ENCODE measurements at places on chromosomes 1 and 21.

- DNase-seq: no peak
- no peaks in the 10 kb centered on the region for H3K4me1 ChIP-seq
- H3K27me3 ChIP-seq: no peaks in the 10 kb centered on the region
- no peak overlapping the region for H3K4me3 ChIP-seq
These were observed 12.3 kb downstream of the SYDE2 start for GRCh38 chr1:85188530-85188929.

DNA sequence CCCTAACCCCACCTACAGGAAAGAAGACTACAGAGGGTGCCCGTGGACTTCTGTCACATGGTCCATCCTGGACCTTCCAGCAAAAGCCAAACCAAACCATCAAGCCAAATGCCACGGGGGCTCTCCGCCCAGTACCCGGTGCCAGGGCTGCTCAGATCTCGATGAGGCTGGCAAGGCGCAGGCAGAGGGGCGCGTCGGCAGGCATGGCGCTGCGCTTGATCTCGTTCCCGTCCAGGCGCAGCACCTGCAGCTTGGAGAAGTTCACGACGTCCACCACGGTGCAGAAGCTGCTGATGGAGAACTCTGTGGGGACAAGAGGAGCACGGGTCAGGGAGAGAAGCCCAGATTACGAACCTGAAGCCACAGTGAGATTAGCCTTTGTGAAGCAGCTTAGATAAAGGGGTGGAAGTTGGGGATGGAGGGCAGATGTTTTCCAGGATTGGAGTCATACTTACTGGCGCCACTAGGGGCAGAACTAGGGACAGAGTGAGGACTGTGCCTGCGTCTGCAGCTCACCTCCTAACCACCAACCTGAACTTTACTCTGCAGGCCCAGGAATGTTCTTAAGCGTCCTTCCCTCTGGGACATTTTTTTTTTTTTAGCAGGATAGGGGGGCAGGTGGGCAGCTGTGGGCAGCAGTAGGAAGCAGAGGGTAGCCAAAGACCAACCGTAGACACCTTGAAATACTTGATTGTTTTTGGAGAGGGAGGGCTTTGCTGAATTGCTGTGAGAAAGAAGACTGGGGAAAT, 8.6 kb downstream of the FMOD start:
- no peak overlapping the region for H3K4me3 ChIP-seq
- DNase-seq: peak; percentile 29
- no peak overlapping the region for H3K27ac ChIP-seq
- no peaks in the 10 kb centered on the region for H3K36me3 ChIP-seq
- peaks cover 76% of the 10 kb centered on the region for H3K27me3 ChIP-seq

GRCh38 chr1:7680207-7680954, 90.7 kb upstream of the VAMP3 start:
- peaks cover 14% of the 10 kb centered on the region for H3K27me3 ChIP-seq
- no peak for DNase-seq

DNA sequence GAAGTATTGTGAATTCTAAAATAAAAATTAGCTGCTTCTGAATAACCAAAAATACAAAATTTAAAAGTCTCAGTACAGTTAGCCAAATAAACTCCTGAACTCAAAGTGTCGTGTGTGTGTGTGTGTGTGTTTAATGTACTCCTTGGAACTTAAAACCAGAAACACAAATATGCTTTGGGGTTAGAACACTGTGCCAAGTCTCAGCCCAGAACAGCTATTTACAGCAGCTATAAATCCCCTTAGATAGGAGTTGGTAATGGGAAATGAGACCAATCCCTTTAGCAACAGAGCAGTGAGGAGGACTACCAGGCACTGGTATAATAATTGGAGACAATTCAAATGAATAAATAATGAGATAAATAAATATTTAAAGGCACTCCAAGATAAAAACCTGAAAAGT, 83.1 kb downstream of the PATJ start:
- no peak overlapping the region for H3K4me3 ChIP-seq
- peaks cover 18% of the 10 kb centered on the region for H3K36me3 ChIP-seq
- H3K27me3 ChIP-seq: no peaks in the 10 kb centered on the region
- DNase-seq: no peak
- no peaks in the 10 kb centered on the region for H3K4me1 ChIP-seq

DNA sequence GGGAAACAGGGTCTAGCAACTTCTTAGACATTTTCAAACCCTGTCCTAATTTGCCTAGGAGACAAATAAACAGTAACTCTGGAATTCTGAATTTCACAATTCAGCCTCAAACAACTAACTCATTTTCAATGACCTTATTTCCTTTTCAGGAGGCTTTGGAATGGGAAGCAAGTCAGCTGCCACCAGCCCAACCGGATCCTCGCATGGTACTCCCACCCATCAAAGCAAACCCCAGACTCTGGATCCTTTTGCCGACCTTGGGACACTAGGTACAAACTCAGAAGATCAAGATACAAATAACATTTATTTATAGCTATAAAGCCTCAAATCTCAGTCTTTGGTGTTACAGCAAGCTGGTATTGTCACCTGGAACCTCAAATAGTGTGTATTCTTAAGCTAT, 18.9 kb upstream of the LEPR start:
- no peak overlapping the region for H3K4me3 ChIP-seq
- H3K27ac ChIP-seq: no peak overlapping the region
- no peaks in the 10 kb centered on the region for H3K36me3 ChIP-seq
- no peaks in the 10 kb centered on the region for H3K27me3 ChIP-seq
- H3K4me1 ChIP-seq: no peaks in the 10 kb centered on the region

GRCh38 chr1:19688041-19688842, 23.6 kb downstream of the HTR6 start:
- H3K27ac ChIP-seq: peak overlapping the region; percentile 94
- peak; percentile 40 for DNase-seq
- H3K36me3 ChIP-seq: peaks cover 18% of the 10 kb centered on the region
- peaks cover 29% of the 10 kb centered on the region for H3K4me1 ChIP-seq

GRCh38 chr1:78304761-78305160, 186.0 kb upstream of the PTGFR start:
- H3K4me1 ChIP-seq: no peaks in the 10 kb centered on the region
- DNase-seq: no peak
- H3K27me3 ChIP-seq: no peaks in the 10 kb centered on the region

DNA sequence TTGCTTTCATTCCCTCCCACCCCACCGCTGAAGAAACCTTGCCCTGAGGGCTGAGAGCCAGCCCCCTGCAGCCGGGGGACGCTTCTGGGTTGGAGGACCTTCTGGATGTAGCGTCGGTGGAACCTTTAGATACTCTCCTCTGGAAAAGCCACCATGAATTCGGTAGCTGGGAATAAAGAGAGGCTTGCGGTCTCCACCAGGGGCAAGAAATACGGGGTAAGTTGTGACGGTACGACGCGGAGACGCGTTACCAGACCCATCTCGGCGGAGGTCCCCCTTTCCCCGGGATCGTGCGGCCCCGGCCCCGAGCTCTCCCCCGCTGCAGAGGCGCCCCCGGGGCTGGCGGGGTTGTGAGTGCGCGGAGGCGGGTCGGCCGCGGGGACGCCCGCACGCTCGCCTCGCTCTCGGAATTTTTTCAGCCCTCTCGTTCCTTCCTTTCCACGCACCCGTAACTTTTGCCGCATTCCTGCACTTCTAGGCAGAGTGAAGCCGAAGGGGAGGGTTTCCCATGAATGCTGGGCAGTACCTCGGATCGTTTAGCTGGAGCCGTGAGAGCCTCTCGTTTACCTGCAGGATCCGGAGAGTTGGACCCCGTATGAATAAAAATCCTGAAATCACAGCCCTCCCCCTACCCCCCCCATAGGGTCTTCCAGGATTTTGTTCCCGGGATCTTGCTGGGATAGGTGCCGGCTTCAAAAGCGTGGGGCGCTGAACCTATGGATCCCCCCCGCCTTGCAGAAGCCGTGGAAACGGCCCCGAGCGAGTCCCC, 671 bp downstream of the KIF26B start:
- peaks cover 70% of the 10 kb centered on the region for H3K27me3 ChIP-seq
- no peak overlapping the region for H3K27ac ChIP-seq
- H3K4me1 ChIP-seq: peaks cover 15% of the 10 kb centered on the region
- H3K36me3 ChIP-seq: peaks cover 2% of the 10 kb centered on the region

DNA sequence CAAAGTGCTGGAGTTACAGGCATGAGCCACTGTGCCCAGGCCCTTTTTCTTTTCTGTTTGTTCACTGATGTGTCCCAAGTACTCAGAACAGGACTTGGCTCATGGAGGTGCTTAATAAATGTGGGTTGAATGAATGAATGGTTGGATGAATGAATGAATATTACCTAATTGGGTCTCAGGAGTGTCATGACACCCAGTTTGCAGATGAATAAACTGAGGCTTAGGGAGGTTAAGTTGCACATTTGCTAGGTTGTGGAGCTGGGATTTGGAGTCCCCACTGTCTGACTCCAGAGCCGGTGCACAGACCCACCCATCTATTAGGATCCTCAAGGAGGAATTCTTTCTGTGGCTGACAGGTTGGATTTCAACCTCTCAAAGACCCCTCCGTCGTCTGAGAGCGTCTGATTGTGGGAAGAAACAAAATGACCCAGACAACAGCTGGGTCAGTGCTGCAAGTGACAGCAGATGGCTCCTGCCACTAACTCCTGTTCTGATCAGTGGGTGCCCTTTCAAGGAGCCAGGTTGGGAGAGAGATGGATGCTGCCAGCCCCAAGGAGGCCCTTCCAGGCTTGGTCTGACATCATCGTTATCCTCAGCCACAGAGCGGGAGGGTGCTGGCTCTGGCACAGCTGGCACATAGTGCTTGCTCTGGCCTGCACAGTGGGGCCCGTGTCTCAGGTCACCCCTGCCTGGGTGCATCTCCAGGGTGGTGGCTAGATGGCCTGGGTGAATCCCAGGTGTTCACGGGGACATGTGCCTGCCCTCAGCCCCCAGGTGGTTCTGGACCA, 24.2 kb downstream of the ARHGEF10L start:
- no peak overlapping the region for H3K4me3 ChIP-seq
- H3K4me1 ChIP-seq: no peaks in the 10 kb centered on the region
- no peak overlapping the region for H3K27ac ChIP-seq
- H3K27me3 ChIP-seq: peaks cover 56% of the 10 kb centered on the region

GRCh38 chr1:176919386-176920378, 244.8 kb downstream of the ASTN1 start:
- H3K4me3 ChIP-seq: no peak overlapping the region

- H3K36me3 ChIP-seq: no peaks in the 10 kb centered on the region
- H3K4me3 ChIP-seq: no peak overlapping the region
- no peaks in the 10 kb centered on the region for H3K4me1 ChIP-seq
These were observed 48.3 kb upstream of the ARTN start for GRCh38 chr1:43885279-43885801.

DNA sequence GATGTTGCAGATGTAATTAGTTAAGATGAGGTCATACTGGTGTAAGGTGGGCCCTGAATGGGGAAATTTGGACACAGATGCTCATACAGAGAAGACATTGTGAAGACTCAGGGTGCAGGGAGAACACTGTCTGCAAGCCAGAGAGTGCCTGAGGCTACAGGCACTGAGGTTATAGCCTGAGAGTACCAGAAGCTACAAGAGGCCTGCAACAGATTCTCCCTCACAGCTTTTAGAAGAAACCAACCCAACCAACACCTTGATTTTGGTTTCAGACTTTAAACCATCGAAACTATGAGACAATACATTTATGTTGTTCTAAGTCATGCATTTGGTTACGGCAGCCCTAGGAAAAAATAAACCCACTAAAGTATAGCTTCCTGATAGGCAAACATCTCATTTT, 321.7 kb upstream of the USP25 start:
- no peaks in the 10 kb centered on the region for H3K4me1 ChIP-seq
- no peak for DNase-seq
- H3K36me3 ChIP-seq: no peaks in the 10 kb centered on the region
- H3K27me3 ChIP-seq: no peaks in the 10 kb centered on the region
- H3K4me3 ChIP-seq: no peak overlapping the region

- no peaks in the 10 kb centered on the region for H3K36me3 ChIP-seq
- peaks cover 9% of the 10 kb centered on the region for H3K27me3 ChIP-seq
- H3K4me1 ChIP-seq: peaks cover 8% of the 10 kb centered on the region
- no peak for DNase-seq
These were observed 27.7 kb downstream of the NEK2 start for GRCh38 chr1:211647711-211648121.

GRCh38 chr1:164562061-164562460, 3.1 kb downstream of the PBX1 start:
- no peak for DNase-seq
- no peak overlapping the region for H3K4me3 ChIP-seq
- peaks cover 7% of the 10 kb centered on the region for H3K4me1 ChIP-seq
- peaks cover 12% of the 10 kb centered on the region for H3K27me3 ChIP-seq
- H3K36me3 ChIP-seq: no peaks in the 10 kb centered on the region
- no peak overlapping the region for H3K27ac ChIP-seq

GRCh38 chr1:192131914-192132313, 26.3 kb upstream of the RGS18 start:
- no peaks in the 10 kb centered on the region for H3K36me3 ChIP-seq
- H3K27ac ChIP-seq: no peak overlapping the region
- no peaks in the 10 kb centered on the region for H3K27me3 ChIP-seq

DNA sequence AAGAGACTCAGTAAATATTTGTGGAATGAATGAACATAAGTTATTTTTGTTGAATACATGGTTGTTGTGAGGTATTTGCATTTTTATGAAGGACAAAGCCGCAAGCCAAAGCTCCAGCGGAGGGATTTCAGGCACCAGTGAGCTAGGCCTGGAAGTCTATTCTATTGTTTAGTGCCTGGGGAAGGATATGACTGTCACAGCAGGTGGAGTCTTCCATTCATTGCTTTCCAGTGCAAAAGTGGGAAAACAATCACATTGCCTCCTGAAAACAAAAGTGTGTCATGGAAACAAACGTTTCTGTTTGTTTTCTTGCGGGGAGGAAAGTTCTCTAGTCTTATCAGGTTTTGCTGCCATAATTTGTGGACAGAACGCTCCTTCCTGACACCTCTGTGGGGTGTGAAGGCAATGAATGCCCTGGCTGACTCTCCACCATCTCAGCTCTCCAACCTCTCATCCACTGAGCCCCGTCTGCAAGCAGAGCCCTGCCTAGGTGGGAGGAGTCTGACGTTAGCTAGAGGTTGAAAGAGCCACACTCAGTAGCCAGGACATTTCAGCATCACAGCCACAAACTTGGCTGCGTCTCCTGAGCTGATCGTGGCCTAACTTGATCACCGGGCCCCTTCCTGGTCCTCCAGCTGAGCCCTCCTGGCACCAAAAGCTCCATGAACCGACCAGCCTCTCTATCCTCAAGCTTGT, 739.1 kb downstream of the MATN1 start:
- H3K4me1 ChIP-seq: no peaks in the 10 kb centered on the region
- H3K4me3 ChIP-seq: no peak overlapping the region
- H3K36me3 ChIP-seq: no peaks in the 10 kb centered on the region
- no peak for DNase-seq

DNA sequence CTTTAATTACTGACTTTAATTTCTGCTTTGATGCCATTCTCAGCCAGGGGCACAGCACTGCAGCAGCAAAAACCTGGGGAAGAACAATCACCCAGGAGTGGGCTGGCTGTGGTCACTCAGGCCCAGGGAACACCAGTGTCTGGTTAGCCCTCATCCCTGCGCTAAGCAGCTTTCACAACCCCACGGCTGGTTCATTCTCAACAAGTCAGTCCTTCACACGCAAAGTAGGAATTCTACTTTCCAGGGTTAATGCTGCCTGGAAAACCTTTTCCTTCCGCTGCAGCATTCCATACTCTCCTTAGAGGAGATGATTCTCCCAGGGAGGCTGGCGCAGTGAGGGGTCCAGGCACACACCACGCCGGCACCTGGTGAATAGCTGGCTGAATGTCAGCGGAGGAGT, 24.3 kb upstream of the KCNE1 start:
- no peak overlapping the region for H3K4me3 ChIP-seq
- DNase-seq: no peak
- H3K4me1 ChIP-seq: peaks cover 11% of the 10 kb centered on the region
- H3K27me3 ChIP-seq: no peaks in the 10 kb centered on the region
- H3K27ac ChIP-seq: no peak overlapping the region

GRCh38 chr1:100217834-100218233, 31.8 kb downstream of the DBT start:
- DNase-seq: no peak
- H3K4me1 ChIP-seq: peaks cover 11% of the 10 kb centered on the region
- no peak overlapping the region for H3K4me3 ChIP-seq
- peaks cover 25% of the 10 kb centered on the region for H3K36me3 ChIP-seq

- H3K36me3 ChIP-seq: no peaks in the 10 kb centered on the region
- no peaks in the 10 kb centered on the region for H3K27me3 ChIP-seq
These were observed 98.8 kb downstream of the ZFYVE9 start for GRCh38 chr1:52240592-52241210.
